ENCODE measurements at places on chromosomes 6 and 20.
A peak's percentile ranks its signal among the peaks of the same experiment; 100 is the strongest.

- no peak for DNase-seq
Measured at GRCh38 chr20:40336533-40336932, 352.5 kb downstream of the MAFB start.

DNA sequence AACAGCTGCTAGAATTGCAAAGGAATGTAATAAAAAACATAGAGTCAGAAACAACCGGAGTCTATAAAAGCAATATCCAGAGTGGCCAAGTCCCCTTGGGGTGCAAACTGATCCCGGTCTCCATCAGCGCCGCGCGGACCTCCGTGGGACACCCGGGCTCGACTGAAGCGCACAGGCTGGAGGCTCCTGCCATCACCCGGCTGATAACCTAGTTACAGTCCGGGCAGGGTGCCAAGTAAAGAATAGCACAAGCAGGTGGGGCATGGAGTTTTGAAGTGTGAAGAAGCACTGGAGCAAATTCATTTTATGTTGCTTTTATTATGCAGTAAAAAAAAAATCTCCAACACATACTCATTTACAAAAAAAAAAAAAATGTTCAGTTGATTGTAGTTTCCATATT is 205.1 kb upstream of the GMDS start:
- DNase-seq = no peak

DNA sequence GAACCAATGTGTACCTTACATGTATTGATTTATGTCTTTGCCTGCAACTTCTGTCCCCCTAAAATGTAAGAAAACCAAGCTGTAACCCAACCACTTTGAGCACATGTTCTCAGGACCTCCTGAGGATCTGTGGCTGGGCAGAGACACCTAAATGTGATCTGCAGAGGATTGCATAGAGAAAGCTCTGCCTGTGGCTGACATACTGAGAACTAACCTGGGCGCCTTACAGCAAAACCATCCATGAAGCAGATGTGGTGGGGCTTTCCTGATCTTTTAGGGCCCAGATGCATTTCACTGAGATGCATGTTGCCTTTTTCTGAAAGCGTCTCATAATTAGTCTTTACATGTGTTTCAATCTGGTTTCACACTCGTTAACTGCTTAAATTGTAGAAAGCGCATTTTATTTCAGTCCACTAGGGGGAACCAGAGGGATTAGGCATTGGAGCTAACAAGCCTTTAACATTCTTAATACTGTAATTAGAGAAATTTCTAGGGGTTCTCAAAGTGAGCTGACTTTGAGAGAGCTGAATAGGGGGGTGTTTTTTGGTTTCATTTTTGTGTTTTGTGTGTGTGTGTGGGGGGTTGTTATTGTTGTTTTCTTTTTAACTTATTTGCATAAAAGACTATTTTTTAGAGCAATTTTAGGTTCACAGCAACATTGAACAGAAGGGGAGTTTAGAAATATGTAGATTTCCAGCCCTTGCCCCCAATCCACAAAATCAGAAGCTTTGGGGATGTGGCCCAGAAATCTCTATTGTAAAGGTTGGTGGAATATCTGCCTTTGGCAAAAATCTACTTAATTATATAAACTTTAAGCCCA is 50.9 kb upstream of the FAM184A start:
- peak; percentile 59 for DNase-seq

- DNase-seq = no peak
Measured at GRCh38 chr20:56716806-56717205, 87.7 kb downstream of the TFAP2C start.

- no peak for DNase-seq
Measured at GRCh38 chr6:141688916-141689315, 443.8 kb upstream of the GJE1 start.

- peak; percentile 59 for DNase-seq
Measured at GRCh38 chr6:125904871-125905270, 51.7 kb upstream of the HINT3 start.

GRCh38 chr20:8454137-8454712 is 322.2 kb downstream of the PLCB1 start:
- DNase-seq = no peak

DNA sequence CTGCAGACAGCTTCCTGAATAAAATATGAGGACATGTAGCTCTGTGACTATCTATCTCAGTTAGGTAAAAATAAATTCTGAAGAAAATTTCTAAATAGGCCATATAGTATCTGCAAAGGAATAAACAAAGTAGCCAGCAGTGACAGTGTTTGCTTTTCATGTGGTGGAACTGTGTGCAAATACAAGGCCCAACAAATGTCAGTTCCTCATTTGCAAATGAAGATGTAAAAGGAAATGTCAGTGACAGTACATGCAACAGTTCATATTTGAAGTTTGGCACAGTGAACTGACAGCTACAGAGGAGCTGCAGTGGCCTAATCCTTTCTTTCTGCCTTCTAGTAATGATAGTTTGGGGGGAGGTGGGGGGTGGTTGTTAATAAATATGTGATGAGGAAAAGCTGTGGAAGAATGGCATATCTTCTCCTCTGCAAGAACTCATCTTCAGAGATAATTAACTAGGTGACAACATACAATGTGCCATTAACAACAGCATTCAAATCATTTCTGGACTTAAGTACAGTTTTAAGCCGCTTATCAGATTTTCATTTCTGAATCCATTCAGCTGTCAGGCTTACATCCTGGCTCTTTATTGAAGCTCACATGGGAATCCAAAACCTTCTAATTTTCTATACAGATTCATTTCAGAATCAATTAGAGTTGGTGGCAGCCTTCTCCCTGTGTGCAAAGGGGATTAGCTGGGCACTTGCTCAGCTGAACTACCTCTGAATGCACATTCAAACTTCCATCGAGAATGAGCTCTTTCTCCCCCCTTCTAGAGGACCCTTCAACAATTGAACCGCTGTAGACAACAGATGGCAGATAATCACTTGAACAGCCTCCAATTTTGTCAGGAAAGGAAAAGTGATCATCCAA is 1059.0 kb upstream of the EPHA7 start:
- no peak for DNase-seq

DNA sequence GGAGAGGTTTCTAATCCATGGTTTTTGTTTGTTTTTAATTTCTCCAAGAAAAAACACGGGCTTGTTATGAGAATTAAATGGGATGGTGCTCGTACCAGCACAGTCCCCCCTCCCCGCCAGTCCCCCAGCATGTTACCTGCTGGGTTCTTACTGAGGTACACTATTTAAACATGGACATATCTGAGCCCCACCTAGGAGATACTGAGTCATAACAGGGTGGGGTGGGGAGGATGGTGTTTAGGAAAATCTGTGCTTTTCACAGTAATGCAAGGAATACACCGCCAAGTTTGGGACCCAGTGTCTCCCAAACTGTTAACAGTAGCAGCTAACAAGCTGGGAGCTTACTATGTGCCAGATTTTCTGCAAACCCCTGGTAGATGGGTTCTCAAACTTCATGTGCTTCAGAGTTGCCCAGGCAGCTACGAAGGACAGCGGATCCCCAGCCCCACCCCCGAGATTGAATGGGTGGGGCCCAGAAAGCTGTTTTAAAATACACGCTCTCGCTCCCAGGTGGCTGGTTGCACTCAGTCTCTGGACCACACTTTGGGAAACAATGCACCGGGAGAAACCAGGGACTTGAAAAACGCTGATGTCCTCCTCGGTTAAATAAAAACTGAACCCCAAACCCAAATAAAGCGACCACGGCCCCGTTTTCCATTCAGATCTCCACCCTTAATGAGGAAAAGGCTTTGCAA is 995 bp downstream of the ZFP64 start:
- DNase-seq = peak; percentile 27

DNA sequence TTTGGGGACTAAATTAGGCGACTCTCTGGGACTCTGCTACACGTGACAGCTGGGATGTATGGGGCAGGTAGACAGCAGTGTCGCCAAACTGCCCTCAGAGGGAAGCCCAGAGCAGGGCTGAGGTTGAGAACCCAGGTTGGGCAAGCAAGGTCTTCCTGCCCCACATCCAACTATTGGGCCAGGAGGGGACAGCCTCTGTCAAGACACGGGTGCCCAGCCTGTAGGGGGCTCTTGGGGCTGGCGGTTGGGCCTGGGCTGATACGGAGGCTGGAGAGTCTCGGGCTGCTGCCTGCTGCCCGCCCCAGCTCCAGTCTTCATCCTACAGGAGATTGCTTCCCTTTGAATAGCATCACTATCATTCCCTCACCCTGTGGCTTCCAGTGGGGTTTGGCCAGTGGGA is 33.3 kb downstream of the CPNE5 start:
- no peak for DNase-seq

DNA sequence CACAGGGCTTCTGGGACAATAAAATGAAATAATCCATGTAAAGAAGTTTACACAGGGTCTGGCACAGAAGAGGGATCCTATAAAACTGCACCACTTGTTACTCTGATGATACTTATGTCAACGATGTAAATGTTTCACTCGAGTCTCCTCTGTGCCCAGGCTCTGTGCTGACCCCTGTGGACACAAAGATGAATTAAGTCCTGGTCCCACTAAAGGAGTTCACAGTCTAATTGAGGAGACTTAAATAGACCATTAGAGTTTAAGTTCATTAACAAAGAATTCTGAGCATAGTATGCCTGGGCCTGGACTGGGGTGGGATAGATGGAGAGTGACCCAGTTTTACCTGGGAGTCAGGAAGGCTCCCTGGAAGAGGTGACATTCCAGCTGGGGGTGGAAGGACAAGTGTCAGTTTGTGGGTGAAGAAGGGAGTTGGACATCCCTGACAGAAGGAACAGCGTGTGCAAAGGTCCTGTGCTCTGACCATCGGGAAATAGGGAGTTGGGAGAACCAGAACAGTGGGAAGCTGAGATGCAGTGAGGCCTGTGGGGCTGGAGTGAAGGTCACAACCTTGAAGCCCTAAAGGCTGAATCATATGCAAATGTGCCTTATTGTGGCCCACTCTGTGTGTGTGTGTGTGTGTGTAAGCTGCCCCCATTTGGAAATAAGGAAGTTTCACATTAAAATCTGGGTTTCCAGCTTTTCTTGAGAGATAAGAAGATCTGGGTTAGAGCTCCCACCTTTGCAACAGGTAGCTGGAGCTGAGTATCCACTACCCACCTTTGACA is 1.1 kb downstream of the OCSTAMP start:
- no peak for DNase-seq

DNA sequence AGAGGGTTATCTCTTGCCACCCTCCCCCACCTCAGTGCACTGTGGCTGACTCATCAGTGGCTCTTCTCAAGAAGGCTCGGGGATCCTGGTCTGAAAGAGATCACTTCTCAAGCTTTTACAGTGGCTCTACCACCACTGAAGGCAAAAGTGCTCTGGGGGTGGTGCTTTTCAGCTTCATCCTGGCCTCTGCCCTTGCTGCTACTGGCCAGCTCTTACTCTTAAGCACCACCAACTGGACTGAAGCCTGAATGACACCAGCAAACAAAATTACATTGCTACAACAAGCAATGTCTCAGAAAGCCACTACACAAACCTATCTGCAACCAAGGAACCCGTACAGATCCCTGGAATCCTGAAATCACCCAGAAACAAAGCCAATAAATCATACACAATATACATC is 402.1 kb downstream of the EPHA7 start:
- no peak for DNase-seq

- no peak for DNase-seq
Measured at GRCh38 chr6:22883061-22883717, 313.8 kb downstream of the HDGFL1 start.

GRCh38 chr6:17957904-17958620 is 29.4 kb downstream of the KIF13A start:
- no peak for DNase-seq

DNA sequence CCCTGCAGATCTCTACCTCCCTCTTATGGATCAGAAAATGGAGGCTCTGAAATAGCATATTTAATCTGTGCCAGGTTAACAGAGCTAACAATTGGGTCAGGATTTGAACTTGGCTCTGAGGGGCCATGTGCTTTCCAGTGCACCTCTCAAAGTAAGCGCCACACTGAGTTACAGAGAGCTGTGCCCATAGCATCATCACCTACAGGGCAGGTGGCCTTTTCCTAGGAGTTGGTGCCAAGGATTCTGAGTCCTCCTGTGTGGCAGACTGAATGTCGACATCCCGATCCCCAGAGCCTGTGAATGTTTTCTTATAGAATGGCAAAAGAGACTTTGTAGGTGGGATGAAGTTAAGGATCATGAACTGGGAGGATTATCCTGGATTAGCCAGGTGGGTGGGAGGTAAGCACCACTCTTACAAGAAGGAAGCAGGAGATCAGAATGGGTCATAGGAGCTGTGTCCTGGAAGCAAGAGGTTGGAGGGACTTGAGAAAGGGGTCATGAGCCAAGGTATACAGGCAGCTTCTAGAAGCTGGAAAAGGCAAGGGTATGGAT is 68.0 kb upstream of the TBC1D7 start:
- no peak for DNase-seq

- DNase-seq = no peak
Measured at GRCh38 chr6:100126790-100127484, 132.9 kb upstream of the MCHR2 start.

GRCh38 chr6:71153755-71154325 is 134.8 kb upstream of the OGFRL1 start:
- no peak for DNase-seq

- no peak for DNase-seq
Measured at GRCh38 chr20:43092386-43093088, 97.2 kb downstream of the PTPRT start.

DNA sequence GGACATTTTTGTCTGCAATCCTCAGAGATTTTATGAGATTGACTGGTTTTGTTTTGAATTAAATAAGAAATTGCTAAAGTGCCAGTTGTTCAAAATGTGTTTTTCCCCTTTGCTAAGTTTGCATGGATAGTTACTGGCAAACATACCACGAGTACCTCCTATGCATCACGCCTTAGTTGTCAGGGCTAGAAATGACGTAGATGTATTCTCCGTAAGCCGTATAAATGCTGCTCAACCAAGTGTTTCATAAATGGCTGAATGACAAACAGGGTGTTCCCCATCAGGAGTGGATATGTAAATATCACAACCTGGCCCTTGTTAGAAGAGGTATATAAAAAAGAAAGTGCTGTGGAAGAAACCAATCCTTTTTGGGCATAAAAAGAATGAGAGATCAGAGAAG is 341.1 kb upstream of the ZFP64 start:
- DNase-seq = no peak

GRCh38 chr20:10777710-10778109 is 103.9 kb upstream of the JAG1 start:
- no peak for DNase-seq

DNA sequence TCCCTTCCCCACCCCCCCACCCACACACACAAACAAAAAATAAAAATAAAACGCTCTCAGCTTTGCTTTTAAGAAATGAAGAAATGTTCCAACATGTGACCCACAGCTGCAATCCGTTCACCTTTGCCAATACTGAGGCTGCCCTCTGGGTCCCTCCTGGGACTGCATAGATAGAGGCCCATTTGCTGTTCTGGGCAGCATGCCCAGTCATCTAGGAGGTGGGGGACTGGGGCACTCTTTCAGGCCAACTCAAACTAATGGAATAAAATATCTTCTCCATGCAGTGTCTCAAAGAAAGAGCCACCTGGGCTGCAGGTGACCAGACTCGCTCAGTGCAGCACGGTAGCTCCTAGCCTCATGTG is 79.9 kb downstream of the SLC22A3 start:
- DNase-seq = no peak
